ENCODE measurements at places on chromosomes 2 and 18.
A peak's percentile ranks its signal among the peaks of the same experiment; 100 is the strongest.

DNA sequence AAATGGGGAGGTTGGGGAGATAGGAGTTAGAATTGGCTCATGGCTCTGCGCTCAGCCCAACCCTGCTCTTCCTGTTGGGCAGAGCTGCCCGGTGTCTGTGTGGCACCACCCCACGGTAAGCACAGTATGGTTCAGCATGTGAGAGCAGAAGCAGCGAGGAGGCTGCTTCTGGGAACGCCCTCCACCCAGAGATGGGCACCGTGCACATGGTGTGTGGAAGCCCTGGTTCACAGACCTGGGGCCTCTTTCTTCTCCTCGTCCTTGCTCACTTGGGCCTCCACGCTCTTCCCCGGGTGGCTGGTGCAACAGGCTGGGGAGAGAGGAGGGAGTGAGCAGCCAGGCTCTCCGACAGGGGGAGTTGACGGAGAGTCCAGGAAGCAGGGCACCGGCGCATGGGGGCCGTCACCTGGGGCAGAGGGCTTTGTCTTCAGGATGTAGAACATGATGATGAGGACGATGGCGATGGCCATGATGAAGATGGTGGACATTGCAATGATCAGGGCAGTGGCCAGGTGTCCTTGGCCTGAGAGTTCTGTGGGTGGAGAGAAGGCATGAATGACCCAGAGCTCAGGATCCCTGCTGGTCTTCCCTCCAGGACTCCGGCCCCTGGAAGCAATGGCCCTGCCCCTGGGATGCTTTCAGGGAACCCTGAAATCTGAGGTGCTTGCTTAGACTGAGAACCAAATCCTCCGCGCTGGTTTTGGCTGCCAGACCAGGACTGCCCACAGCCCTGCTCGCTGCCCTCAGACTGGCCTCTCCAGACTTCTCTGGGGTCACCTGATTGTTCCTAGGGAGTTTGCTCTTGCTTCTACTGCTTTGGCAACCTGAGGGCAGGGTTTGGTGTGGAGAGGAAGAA, 78.3 kb downstream of the EDAR start:
- no peak for DNase-seq

DNA sequence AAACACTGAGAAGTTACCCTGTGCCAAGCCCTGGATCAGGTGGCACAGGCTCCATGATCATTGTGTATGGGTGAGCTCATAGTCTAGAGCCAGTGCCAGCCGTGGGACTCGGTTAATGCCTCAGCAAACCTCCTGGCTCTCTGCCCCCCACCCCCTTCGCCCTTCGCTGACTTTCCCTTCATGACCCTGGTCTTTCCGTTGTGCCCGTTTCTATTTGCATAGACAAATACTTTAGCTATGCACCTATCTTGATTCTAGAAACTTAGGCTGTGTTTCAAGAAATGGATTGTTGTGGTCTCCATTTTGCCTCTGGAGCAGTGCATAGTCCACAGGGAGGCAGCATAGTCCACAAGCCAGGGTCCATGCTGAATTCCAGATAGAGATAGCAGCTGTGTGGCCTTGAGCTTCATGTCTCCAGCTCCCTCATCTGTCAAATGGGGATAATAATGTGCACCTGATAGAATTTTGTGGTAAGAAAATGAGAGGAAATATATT, 44.8 kb upstream of the KDM3A start:
- DNase-seq, result no peak

DNA sequence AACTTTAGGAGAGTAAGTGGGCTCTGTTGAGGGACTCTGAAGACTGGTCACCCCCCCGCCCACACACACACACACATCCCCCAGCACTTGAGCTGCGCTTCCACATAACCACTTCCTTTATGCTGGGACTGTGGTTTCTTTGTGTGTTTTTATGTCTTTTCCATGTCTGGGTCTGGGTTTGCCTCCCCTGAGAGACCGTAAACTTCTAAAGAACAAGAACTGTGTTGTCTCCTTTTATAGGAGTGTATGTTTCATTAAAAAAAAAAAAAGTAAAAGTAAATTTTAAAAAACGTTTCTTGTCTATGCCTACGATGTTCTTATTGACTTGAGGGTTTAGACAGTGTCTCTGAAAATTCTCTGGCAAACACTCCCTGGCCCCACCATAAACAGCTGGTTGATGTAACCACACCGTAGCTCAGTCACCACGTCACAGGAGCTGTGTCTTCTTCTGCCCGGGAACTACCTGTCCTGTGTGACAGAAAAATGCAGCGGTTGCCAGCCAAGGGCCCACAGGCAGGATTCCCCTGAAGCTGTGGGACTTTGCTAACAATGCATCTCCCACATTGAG, 68.0 kb downstream of the KLHL29 start:
- peak; percentile 33 for DNase-seq

DNA sequence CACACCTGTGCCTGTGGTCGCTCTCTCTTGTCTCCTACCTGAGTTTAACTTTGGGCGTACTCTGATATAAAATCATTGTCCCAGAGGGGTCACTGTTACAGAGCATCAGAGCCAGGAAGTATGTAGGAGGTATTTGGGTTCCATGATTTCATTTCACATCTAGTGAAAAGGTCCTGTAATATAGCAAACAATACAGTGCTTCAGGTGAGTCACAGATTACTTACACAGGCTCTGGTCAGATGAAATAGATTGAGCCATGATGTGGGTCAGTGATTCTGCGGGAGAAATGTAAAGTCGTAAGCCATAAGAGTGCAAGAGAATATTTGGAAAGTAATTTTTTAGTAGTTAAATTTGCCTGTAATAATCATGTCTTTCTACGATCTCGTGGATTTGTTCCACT, 70.2 kb downstream of the SOCS6 start:
- DNase-seq, result no peak

- DNase-seq, result no peak
Measured at GRCh38 chr2:210072922-210073509, 70.6 kb downstream of the RPE start.

DNA sequence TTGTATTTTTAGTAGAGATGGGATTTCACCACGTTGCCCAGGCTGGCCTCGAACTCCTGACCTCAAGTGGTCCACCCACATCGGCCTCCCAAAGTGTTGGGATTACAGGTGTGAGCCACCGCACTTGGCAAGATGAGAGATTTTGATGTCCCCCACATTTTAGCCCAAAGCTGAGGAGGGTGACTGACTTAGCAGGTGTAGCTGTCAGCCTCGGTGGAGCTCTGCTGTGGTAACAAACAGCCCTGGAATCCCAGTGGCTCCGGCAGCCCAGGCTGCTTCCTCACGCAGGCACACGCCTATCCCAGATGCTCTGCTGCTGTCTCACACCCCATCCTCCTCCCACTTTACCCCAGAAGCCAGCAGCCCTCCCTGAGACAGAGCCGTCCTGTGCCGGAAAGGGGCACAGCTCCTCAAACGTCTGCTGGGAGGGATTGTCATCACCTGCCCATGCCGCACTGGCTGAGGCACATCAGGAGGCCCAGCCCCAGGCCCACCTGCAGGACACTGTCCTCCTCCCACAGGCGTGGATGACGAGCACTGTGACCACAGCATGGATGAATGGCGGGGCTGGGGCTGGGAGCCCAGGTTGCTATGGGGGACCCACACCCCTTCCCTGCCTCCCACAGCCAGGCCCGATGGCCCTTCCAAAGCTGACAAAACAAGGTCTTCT, 10.6 kb upstream of the BOK start:
- no peak for DNase-seq

GRCh38 chr2:241813644-241814392, 4.8 kb downstream of the NEU4 start:
- peak; percentile 32 for DNase-seq

GRCh38 chr2:179393481-179393880, 128.8 kb upstream of the SESTD1 start:
- DNase-seq, result no peak
